ENCODE measurements at places on chromosomes 1 and 21.

DNA sequence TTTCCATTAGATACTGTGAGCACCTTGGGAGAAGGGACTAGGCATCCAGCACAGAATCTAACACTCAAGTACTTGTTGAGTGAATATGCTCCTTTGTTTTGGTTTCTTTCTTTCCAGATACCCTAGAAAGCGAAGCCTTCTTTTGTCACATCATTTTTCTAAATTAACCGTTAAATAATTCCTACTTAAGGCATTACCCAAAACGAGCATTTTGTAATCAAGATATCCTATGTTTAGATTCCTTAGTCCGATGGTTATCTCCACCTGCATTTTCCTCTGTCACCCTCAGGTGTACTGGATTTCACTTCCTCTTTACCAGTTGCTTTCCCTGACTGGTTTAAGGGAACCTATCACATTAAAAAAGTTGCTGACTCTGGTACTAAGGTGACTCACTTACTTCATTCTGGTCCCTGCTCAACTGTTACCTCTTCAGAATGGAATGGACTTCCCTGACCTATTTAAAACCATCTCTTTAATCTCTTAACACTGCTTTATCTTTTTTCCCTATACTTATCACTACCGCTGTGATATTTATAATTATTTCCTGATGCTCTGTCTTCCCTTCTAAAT lies 3.2 kb downstream of the B3GALNT2 start:
- no peak for DNase-seq

GRCh38 chr1:193539731-193540459 lies 353.5 kb upstream of the B3GALT2 start:
- no peak for DNase-seq

DNA sequence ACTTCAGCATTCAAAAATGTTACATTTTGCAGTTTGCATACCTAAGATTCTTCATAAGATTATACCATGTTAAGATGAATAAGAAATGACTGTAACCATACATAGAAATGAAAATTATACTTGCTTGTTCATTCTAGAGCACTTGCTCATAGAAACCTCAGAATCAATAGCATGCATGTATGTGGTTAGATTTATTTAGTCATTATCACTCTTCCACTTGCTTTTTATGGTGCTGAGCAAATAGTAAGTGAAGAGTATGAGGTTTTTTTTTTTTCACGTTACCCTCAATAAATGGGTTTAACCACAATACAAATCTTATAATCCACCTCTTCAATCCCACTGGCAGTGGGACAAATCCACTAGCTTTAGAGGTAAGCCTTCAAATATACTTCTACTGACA lies 84.7 kb downstream of the LRRC53 start:
- DNase-seq: no peak

- no peak for DNase-seq
These were observed 69.9 kb upstream of the COG2 start for GRCh38 chr1:230572121-230573105.

GRCh38 chr1:159171688-159172501 lies 480 bp downstream of the CADM3 start:
- no peak for DNase-seq

DNA sequence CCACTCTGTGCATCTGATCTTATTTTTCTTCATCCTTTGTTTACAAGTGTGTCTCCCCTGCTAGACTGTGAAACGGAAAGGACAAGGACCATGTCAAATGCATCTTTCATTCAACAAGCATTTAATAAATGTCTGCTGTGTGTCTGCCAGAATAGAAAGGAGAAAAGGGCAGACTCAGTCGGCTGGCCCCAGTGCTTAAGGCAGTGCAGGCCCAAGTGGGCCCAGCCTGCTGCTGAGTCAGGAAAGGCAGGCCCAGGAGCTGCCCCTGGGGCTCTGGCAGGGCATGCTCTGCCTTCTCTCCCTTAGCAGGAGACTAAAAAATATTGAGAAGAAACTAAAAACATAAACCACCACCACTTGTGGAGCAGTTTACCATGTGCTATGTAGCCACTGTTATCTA lies 38.1 kb downstream of the PLEKHA6 start:
- no peak for DNase-seq

DNA sequence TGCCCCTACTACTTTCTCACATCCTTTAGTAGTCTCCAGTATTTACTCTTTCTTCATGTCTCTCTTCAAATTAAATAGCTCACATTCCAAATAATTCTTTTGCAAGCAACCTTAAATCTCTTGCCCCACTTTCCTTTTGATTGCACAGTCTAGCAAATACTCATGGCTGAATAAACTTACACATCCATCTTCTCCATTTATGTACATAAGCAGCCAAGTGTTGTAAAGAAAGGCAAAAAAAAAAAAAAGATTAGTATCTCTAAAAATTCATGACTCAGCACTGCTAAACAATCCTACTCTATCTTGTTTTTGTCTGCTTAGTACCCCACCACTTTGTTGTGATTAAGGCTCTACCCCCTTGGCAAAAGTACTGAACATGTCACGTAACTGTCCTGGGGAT lies 42.6 kb downstream of the F13B start:
- DNase-seq: no peak

DNA sequence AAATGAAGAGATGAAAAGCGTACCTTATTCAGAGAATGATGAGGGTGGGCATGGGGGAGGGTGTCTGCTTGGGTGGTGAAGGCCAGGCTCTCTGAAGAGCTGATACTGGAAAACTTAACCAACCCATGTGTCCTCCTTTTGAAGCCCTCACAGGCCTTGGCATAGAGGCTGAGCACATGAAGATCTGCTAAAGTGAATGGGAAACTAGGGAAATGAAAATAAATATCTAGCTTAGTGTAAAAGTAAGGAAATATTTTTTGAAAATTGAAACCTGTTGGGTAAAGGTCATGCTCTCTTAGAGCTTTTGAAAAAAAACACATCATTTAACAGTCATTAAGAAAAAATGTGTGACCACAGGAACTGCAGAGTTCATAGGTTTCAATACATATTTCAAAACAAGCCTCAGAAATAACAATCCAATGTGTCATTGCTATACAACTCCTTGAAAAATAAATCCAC lies 40.5 kb upstream of the RALGPS2 start:
- DNase-seq: no peak
